Progenitor cell of endocrine pancreas (in vitro differentiated cells): ENCODE measurements at places on chromosomes 1 and 21. TPM values are rescaled to one million over a fixed set of nuclear protein-coding genes. Genes with fewer than 3 reads are reported as not detected.

- peaks cover 3% of the 10 kb centered on the region for H3K36me3 ChIP-seq
- H3K4me3 ChIP-seq = peak overlapping the region; percentile 35
- H3K27ac ChIP-seq = peak overlapping the region; percentile 97
- no peaks in the 10 kb centered on the region for H3K27me3 ChIP-seq
- peak; percentile 46 for DNase-seq
These were observed 59.1 kb downstream of the FAAP20 start for GRCh38 chr1:2135441-2135841.

- no peaks in the 10 kb centered on the region for H3K36me3 ChIP-seq
- peaks cover 3% of the 10 kb centered on the region for H3K4me1 ChIP-seq
- peaks cover 8% of the 10 kb centered on the region for H3K27me3 ChIP-seq
- no peak overlapping the region for H3K4me3 ChIP-seq
- H3K27ac ChIP-seq = no peak overlapping the region
These were observed 23.9 kb downstream of the ACOT11 start for GRCh38 chr1:54571803-54572541.

DNA sequence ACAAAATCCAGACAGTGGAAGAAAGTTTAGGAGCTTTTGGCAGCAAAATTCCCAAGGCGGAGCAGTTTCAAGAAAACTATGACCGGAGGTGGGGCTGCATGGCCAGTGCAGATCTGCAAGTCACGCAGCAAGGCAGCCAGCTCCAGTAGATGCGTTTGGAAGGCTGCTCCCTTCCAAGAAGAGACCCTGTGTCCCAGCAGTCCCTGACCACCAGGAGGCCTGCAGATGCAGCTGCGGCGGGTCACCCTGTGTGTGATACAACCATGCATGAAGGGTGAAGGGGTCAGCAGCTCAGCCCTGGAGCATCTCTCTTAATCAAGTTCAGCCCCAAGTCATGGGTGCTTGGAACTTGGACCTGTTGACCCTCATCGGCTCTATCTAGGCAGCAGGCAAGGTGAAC, 29.3 kb downstream of the GPR157 start:
- H3K4me3 ChIP-seq = no peak overlapping the region
- no peaks in the 10 kb centered on the region for H3K4me1 ChIP-seq
- no peaks in the 10 kb centered on the region for H3K36me3 ChIP-seq
- H3K27me3 ChIP-seq = no peaks in the 10 kb centered on the region
- H3K27ac ChIP-seq = no peak overlapping the region

DNA sequence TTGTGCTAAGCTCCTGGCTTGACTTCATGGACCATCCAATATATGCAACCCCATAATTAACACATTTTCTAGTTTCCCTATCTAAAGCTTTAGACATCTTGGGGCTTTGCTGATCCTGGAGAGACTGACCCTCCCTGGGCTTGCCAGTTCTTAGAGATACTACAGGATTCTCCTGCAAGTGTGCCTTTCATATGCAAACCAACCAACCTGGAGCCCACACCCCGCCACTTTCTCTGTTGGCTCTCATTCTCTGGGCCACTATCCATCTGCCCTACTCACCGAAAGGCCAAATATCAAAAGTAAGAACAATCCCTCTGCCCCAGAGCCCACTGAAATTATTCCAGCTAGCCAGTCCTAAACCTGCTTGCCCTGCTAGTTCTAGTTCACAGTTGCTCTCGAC, 2.2 kb upstream of the GBP6 start:
- H3K27ac ChIP-seq = no peak overlapping the region
- H3K27me3 ChIP-seq = peaks cover 77% of the 10 kb centered on the region
- H3K36me3 ChIP-seq = no peaks in the 10 kb centered on the region
- DNase-seq = no peak
- peaks cover 14% of the 10 kb centered on the region for H3K4me1 ChIP-seq

- H3K4me3 ChIP-seq = no peak overlapping the region
- no peaks in the 10 kb centered on the region for H3K36me3 ChIP-seq
- no peak overlapping the region for H3K27ac ChIP-seq
- H3K27me3 ChIP-seq = peaks cover 2% of the 10 kb centered on the region
- DNase-seq = no peak
These were observed 161.5 kb downstream of the HLX start for GRCh38 chr1:221040691-221041285.

DNA sequence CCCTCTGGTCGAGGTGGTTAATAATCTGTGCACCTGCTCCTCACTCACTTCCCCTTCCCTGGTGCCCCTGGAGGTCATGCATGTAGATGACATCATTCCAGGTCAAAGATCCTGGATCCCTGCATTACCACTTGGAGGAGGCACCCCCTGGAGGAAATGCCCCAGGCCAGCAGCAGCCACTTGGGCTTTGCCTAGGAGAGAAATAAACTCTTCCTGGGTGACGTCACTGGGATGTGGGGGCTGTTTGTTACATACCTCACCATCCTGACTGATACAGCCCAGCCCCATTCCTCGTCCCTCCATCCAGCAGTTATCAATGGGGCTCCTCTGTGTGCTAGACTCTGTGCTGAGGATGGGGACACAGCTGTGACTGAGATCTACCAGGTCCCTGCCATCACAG, 433.6 kb downstream of the PTPRU start:
- H3K4me3 ChIP-seq = no peak overlapping the region
- H3K36me3 ChIP-seq = no peaks in the 10 kb centered on the region
- H3K27ac ChIP-seq = no peak overlapping the region

- no peak for DNase-seq
- peaks cover 9% of the 10 kb centered on the region for H3K4me1 ChIP-seq
- H3K27ac ChIP-seq = no peak overlapping the region
These were observed 17.0 kb upstream of the TRAF5 start for GRCh38 chr1:211309617-211310016.

DNA sequence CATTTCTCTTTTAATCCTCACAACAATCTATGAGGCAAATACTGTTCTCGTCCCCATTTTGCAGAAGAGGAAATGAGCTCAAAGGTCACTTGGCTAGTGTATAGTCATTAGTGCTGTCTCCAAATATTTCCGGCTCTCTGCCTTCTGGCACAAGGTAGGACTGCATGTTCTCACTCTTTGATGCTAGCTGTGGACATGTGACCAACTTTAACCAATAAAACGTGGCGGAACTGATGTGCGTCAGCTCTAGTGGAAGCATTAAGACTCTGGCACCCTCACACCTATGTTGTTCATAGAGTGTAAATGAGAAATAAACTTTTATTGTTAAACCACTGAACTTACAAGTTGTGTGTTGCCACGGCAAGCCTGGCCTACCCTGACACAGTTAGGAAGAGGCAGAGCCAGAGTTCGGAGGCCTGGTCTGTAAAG, 5.0 kb upstream of the KIF21B start:
- no peak for DNase-seq
- no peaks in the 10 kb centered on the region for H3K36me3 ChIP-seq
- H3K4me1 ChIP-seq = peaks cover 3% of the 10 kb centered on the region
- no peak overlapping the region for H3K4me3 ChIP-seq
- no peak overlapping the region for H3K27ac ChIP-seq
- peaks cover 21% of the 10 kb centered on the region for H3K27me3 ChIP-seq

DNA sequence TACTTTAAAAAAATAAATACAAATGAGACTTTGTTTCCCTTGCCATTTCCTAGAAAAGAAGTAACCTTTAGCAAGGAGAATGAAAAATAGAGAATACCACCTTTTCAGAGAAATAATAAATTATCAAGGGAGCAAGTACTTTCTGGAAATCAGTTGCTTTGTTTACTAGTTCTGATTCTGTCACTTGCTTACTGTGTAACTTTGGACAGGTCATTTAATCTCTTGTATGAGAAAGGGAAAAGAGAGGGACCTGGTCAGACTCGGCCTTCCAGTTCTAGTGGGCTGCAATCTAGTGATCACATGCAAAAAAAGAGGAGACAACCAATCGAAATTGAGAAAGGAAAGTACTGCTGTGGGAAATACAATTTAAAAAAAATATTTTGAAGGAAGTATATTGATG, 34.2 kb downstream of the KCTD3 start:
- H3K4me3 ChIP-seq = no peak overlapping the region
- H3K4me1 ChIP-seq = peaks cover 18% of the 10 kb centered on the region
- peak overlapping the region; percentile 81 for H3K27ac ChIP-seq
- no peaks in the 10 kb centered on the region for H3K27me3 ChIP-seq

- peaks cover 8% of the 10 kb centered on the region for H3K27me3 ChIP-seq
- H3K27ac ChIP-seq = no peak overlapping the region
- H3K4me1 ChIP-seq = no peaks in the 10 kb centered on the region
- H3K4me3 ChIP-seq = no peak overlapping the region
These were observed 26.8 kb downstream of the IFI44 start for GRCh38 chr1:78676347-78676982.

The IL12RB2 gene
- total RNA-seq = not detected in 2 replicates

The FAM167B gene
- 3.8 and 4.4 TPM in 2 replicates for total RNA-seq

The BSND gene
- total RNA-seq = not detected in 2 replicates

The LCE1C gene
- total RNA-seq = not detected in 2 replicates

The KRTAP13-2 gene
- not detected in 2 replicates for total RNA-seq

The PRXL2B gene
- total RNA-seq = 32.0 and 36.4 TPM in 2 replicates
